ENCODE measurements at places on chromosomes 7 and 10. TPM values are rescaled to one million over a fixed set of nuclear protein-coding genes. Genes with fewer than 3 reads are reported as not detected.

GRCh38 chr7:1867370-1868260, 197.5 kb downstream of the ELFN1 start:
- no peaks in the 10 kb centered on the region for H3K27me3 ChIP-seq
- no peak overlapping the region for H3K27ac ChIP-seq
- no peak overlapping the region for H3K4me3 ChIP-seq
- DNase-seq: no peak

DNA sequence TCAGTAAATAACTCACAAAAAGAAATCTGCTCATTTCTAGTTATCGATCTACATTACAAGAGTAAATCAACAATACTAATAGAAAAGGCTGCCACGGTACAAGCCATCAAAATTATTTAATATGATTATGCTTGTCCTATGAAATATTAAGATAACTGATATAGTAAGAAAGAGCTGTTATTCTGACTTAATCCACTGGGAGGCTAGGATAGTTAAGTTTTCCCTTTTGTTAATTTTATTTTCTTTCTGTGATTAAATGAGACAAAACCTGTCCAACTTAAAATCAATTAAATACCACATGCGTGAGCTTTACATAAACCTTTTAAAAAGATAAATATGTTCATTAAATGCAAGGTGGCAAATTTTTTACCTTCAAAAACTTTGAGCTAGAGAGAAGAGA, 114.8 kb downstream of the LMBR1 start:
- no peaks in the 10 kb centered on the region for H3K4me1 ChIP-seq
- no peaks in the 10 kb centered on the region for H3K36me3 ChIP-seq
- no peaks in the 10 kb centered on the region for H3K27me3 ChIP-seq
- no peak overlapping the region for H3K4me3 ChIP-seq
- no peak overlapping the region for H3K27ac ChIP-seq

DNA sequence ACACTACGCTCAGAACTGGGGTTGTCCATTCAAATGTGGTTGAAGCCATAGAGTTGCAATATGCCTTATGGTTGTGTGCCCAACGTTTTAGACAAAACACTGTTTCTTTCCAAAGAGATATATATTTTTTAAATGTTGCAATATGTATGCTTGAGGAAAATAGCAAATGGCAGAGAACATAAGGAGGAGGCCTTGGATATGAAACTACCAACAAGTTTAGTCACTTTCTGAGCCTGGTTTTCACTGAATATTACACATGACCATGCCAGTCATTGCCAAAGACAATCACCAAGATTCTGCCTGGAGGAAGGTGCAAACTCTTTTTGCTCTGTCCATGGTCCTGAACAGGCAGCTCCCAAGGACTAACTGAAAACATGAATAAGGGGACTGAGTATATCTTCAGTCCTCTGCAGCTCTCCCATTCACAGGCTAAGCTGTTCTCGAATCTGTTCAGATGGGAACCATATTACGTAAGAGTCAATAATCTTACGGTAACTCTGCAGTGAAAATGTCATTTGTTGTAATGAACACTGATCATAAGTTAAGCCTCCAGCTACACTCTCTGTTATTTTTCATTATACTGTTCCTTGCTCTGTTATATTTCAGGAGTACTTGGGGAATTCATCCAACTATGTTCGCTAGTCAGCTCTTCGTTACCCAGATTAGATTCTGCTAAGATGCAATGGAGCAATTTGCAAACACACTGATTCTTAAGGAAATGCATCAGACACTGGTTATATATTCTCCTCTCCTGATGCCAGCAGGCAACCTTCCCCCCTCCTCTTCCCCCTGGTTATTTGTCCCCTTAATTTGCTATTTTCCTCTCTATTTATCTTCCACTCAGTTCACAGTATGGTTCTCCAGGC, 90.7 kb upstream of the C1QL3 start:
- H3K4me3 ChIP-seq: no peak overlapping the region
- H3K27ac ChIP-seq: no peak overlapping the region
- DNase-seq: no peak
- H3K36me3 ChIP-seq: no peaks in the 10 kb centered on the region
- H3K4me1 ChIP-seq: no peaks in the 10 kb centered on the region

DNA sequence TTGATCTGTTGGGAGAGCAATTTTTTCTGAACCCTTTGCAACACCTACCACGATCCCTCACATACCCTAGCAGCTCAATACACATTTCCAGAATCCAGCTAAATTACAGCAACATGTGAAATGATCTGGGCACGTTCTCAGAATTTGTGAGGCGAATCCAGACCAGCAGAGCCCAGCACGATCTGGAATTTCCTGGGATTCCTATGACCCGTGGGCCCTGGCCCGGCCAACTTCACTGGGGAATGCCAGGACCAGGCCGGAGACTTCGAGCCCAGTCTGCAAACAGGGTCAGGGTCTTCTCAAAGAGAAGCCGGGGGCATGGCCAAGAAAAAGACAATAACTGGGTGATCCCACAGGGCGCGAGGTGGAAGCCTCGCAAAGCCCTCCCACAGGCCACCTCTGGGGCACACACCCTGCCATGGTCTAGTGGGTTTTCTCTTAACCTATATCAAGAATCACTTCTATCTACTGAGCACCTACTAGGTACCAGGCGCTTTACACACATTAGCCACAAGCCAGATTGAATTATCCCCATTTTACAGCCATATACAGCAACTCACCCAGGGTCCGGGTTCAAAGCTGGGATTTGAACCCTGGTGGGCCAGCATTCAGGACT, 33.8 kb downstream of the FAM53B start:
- H3K36me3 ChIP-seq: peaks cover 8% of the 10 kb centered on the region
- DNase-seq: no peak
- H3K4me3 ChIP-seq: no peak overlapping the region
- H3K27me3 ChIP-seq: no peaks in the 10 kb centered on the region
- peak overlapping the region; percentile 5 for H3K27ac ChIP-seq

ITPRID1 gene
- total RNA-seq: 0.59 TPM

WNT2 gene
- total RNA-seq: 9.0 TPM
